ENCODE measurements at places on chromosomes 6 and 20.

GRCh38 chr6:80767808-80768207 is 661.3 kb downstream of the BCKDHB start:
- no peak for DNase-seq

DNA sequence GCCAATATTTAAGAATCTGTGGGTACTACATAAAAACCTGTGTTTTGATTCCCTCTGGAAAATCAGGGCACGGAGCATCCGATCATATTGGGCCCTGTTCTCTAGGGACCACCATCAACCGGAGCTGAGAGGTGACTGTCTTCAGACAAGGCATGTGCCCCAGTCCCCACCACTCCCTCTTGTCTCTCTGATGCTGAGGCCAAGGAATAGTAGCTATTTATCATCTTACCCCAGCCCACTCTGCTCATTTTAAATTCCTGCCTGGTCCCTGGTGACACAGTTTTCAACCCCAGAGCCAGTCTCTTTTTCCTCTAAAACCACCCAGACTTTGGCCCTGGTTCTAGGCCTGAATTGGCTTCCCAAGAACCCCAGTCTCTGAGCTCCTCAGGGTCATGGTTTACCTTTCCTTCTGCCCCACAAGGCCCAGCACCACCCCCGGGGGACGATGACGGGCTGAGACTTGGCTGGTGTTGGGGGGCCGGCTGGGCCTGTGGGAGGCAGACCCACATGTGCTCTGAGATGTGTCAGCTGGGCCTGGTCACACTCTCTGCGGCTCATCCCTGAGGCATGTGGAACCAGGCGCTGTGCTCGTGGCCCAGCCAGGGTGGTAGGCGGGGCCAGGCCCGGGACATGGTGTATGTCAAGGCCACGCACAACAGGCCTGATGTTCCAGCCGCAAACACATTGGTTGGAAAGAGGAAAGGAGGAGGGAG is 114.4 kb downstream of the CEBPB start:
- DNase-seq, result no peak

GRCh38 chr6:157188213-157188612 is 135.1 kb downstream of the TMEM242 start:
- DNase-seq, result no peak

DNA sequence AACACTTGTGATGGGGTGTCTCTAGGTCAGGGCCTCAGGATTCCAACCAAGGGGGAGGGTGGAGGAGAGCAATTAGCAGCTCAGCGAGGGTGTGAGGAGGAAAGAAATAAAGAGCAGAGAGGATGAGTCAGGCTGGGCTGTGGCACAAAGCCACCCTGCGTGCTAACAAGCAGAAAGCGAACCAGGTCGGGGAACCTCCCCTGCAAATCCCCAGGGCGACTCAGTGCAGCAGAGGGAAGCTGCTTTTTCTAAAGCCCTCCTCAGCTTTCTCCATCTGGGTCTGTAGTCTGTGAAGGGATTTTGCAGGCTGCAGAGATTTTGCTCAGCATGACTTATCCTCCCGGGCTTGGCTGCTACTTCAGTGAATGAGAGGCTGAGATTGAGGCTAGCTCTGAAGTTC is 6.6 kb upstream of the SPO11 start:
- DNase-seq, result peak; percentile 17

DNA sequence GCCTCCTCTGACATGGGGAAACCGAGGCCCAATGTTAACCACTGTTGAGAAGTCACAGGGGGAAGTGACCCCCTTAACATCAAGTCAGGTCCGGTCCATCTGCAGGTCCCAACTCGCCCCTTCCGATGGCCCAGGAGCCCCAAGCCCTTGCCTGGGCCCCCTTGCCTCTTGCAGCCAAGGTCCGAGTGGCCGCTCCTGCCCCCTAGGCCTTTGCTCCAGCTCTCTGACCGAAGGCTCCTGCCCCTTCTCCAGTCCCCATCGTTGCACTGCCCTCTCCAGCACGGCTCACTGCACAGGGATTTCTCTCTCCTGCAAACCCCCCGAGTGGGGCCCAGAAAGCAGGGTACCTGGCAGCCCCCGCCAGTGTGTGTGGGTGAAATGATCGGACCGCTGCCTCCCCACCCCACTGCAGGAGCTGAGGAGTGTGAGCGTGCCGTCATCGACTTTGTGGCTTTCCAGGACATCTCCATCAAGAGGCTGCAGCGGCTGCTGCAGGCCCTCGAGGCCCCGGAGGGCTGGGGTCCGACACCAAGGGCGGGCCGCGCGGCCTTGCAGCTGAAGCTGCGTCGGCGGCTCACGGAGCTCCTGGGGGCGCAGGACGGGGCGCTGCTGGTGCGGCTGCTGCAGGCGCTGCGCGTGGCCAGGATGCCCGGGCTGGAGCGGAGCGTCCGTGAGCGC is 1.6 kb downstream of the TNFRSF6B start:
- no peak for DNase-seq

GRCh38 chr6:143410859-143411270 is 39.6 kb downstream of the ADAT2 start:
- DNase-seq, result no peak

DNA sequence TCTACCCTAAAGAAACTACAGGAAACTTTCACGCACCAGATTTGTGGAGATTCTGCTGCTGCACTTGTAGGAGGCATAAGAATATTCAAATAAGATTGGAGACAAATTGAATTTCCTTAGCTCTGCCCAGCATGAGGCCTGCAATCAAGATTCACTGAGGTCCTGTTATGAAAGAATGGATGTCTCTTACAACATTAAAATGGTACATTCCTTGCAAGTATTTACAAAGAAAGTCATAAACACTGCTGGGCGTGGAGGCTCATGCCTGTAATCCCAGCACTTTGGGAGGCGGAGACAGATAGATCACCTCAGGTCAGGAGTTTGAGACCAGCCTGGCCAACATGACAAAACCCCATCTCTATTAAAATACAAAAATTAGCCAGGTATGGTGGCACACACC is 74.0 kb upstream of the MAP3K4 start:
- no peak for DNase-seq

DNA sequence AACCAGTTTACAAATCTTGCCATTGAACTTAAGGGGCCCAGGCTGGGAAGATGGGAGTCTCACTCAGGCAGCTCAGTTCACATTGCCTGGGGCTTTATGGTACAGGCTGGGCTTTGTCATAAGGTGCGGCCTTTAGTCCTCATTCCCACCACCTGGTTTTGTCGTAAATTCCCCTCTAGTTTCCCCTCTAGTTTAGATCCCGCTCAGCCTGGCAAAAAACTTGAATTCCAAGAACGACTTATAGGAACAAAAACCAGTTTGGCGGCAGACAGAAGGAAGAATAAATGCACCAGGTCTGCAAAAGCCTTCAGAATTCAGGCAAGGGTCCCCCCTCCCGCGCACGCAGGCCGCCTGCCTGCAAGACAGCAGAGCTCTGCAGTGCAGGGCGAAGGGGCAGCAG is 4.1 kb downstream of the BMP7 start:
- DNase-seq, result no peak

DNA sequence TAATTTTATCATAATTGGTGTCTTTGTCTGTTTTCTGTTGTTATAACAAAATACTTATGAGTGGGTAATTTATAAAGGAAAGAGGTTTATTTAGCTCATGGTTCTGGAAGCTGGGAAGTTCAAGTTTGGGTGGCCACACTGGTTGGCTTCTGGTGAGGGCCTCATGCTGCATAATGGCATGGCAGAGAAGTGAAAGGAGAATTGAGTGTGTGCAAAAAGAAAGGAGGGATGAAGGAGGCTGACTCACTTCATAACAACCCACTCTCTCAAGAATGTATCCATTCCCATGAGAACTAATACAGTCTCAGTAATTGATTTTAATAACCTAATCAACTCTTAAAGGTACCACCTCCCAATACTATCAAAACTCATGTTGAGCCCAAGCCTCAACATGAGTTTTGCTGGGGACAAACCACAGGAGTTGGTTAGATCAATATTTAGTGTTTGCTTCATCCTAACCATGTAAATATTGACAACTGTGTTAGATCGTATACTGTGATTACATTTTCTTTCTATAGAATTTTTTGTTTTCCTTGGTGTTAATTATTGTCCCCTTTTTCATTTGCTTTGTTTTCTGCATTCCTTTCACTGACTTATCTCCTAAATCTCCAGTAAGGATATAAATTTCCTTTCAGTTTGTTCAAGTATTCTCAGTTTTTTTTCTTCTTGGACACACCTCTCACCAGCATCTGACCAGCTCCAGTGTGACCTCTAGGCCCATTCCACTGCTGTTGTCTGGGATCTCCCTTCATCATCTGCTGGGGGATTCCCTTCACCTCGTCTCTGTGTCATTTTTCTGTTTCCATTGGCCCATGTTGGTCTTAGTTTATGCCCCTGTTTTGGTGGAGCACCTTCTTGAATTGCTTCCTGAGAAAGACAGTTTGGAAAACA is 54.8 kb upstream of the SCGN start:
- no peak for DNase-seq

DNA sequence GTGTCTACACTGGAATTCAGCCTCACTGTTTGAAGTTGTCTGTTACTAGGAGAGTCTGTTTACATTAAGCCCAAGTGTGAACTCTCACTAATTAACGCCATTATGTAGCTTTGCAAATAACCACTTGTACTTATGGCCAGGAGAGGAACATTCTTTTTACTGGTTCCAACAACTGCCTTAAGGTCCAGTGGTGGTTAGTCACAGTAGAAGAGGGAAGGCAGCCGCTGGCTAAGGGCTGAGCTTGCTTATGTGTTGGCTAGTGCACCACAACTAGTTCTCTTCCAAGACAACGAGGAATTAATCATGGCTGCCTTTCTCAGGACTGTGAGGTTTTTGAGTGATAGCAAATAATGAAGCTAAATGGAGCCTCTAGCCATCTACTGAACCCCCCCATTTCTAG is 14.9 kb upstream of the SLC22A23 start:
- DNase-seq, result no peak

DNA sequence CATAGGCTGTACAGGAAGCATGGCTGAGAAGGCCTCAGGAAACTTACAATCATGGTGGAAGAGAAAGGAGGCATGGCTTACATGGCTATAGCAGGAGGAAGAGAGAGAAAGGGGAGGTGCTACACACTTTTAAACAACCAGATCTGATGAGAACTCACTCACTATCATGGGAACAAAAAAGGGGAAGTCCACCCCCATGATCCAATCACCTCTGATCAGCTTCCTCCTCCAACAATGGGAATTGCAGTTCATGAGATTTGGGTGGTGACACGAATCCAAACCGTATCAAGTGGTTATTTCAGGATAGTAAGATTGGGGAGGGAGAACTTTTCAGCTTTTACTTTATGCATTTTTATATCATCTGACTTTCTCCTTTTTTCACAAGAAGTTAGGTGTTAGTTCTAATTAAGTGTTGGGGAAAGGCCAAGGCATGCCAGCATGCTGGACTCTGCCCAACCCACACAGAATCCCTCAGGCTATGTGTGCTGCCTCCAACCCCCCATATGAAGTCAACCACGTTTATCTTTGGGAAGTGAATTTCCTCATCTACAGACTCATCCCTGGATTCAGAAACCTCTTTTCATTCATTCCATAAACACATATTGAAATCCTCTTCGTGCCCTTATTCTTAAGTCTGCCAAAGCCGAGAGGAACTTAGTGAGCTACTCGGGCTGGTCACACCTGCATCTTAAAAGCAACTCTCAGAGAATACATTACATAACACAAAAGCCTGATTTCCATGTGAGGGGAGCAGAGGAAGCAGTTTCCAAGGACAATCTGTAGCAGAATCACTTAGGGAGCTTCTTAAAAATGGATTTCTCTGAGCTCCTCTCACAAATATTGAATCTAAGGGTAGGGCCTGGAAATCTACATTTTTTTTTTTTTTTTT is 16.7 kb upstream of the CLIC5 start:
- DNase-seq, result no peak

DNA sequence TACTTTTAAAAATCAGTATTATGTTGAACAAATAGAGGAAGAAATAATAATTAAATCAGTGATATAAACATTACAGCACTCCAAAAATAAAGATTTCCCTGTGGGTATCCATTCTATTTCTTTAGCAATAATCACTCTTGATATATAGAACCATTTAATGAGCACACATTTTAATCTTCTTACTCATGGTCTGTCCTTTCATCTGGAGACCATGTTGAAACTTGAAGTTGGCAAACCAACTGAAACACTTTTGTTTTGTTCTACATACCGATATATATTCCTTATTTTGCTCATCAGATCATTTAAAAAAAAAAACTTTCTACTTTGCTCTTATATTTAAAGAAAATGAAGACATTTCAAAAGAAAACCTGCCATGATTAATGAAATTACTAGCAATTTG is 13.4 kb downstream of the C6orf58 start:
- no peak for DNase-seq

DNA sequence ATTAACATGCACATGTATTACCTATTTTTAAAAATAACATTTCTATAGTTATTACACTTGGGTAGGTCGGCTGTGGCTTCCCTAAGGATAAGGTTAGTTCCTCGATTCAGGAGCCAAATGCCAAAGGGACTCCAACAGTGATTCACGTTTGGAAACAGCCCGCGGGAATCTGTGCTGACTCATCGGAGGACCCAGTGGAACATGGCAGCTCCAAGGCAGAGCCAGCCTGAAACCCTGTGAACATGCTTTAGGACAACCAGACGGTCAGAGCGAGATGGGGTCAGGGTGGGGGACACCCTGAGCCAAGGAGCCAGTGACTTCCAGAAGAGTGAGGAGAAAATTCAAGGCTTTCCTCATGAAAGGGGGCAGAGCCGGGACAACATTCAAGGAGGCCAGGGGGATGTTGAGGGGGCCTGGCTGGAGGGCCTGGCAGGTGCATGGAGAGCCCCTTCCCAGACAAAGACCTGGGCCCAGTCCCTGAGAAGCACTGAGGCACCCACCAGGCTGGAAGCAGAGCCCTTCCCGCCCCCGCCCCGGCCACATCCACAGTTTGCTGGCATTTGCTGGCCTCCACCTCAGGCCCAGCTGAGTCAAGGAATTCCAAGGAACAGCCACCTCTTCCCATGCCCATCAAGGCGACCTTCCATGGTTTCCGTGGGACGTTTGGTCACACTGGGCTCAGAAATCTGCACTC is 133.2 kb downstream of the SNX5 start:
- no peak for DNase-seq

DNA sequence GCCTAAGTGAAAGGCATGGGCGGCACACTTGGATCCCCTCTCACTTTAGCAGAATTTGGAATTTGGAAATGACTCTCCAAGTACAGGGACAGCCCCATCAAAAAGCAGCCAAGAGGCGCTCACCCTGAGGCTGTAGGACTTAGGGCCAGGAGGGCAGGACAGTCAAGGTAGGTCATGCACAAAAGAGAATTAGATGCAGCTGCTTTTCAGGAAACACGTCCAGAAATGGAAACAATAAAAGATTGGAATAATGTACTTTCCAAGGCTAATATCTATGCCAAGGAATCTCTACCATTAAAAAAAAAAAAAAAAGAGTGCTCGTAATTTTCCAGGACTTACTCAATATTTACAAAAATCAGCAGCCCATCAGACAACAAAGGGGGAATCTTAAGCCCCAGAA is 19.9 kb downstream of the PREP start:
- no peak for DNase-seq

DNA sequence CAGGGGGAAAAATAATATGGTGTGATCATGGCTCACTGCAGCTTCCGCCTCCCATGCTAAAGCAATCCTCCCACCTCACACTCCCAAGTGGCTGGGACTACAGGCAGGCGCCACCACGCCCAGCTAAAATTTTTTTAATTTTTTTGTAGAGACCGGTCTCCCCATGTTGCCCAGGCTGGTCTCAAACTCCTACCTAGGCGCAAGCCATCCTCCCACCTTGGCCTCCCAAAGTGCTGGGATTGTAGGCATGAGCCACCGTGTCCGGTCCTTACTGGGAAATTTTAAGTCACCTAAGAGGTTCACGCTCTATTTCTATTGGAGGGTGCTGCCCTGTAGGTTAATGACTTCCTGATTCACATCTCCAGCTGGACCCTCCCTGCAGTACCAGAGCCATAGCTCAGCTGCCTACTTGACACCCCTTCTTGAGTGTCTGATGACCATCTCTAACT is 626 bp upstream of the CDK5RAP1 start:
- DNase-seq, result no peak

Data from posterior cingulate gyrus (tissue), 11 donors.